ENCODE measurements at places on chromosomes 4 and X. TPM values are rescaled to one million over a fixed set of nuclear protein-coding genes. Genes with fewer than 3 reads are reported as not detected.
A peak's percentile ranks its signal among the peaks of the same experiment; 100 is the strongest.

DNA sequence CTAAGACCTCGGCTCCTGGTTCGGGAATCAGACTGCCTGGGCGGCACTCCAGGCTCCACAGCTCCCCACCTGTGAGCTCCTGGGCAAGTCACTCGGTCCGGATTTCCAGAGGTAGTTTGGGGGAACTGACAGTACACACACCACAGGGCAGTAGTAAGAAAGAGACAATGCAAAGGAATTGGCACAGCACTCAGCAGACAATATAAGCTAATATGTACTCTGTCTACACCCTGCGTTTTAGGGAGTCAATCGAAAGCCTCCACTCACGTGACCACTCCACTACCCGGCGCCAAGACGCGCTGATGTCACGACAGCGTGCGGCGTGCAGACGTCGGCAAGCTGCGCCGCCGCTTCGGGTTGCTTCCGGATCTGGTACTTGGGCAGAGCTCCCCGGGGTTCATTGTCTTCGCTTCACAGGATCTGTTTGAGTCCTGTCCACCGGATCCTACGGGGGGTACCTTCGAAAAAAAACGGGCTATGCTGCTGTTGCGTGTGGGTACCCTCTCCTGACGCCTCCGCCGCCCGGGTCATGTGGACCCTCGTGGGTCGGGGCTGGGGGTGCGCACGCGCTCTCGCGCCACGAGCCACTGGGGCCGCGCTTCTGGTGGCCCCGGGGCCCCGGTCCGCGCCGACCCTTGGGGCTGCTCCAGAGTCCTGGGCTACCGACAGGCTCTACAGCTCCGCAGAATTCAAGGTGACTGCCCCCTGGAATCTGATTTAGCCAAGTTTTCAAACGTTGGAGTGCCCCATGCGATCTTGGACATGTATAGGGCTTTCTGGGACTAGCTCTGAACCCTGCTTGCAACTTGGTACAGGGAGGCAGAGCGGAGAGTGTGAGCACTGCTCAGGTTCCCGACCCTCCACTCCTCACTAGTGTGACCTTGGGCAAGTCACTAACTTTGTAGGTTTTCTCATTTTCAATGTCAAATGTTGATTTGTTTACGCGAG lies at the start of gene GUF1:
Gene GUF1 (plus strand): TSS at position 327 of the 948 bp plus-strand sequence. CDS start 203 bp downstream, at position 530.
- peak; percentile 72 for DNase-seq
- no peaks in the 10 kb centered on the region for H3K27me3 ChIP-seq
- H3K4me3 ChIP-seq: peak within 1 kb of the TSS; percentile 93
- H3K36me3 ChIP-seq: no peaks in the 10 kb centered on the region
- H3K4me1 ChIP-seq: peaks cover 19% of the 10 kb centered on the region
- H3K27ac ChIP-seq: peak within 1 kb of the TSS; percentile 98

The IL21 gene
- total RNA-seq: 0.77 TPM

The GAGE13 gene
- not detected for total RNA-seq

GRCh38 chr4:84499624-84499982 lies 511 bp upstream of the NKX6-1 start:
- peaks cover 11% of the 10 kb centered on the region for H3K4me1 ChIP-seq
- H3K36me3 ChIP-seq: peaks cover 7% of the 10 kb centered on the region
- no peak overlapping the region for H3K27ac ChIP-seq
- peaks cover 90% of the 10 kb centered on the region for H3K27me3 ChIP-seq

GRCh38 chr4:80803337-80803736 lies 227.2 kb upstream of the BMP3 start:
- DNase-seq: no peak
- H3K36me3 ChIP-seq: no peaks in the 10 kb centered on the region

GRCh38 chr4:65120287-65120686 lies 550.0 kb downstream of the EPHA5 start:
- no peak overlapping the region for H3K4me3 ChIP-seq
- H3K4me1 ChIP-seq: no peaks in the 10 kb centered on the region
- no peaks in the 10 kb centered on the region for H3K27me3 ChIP-seq
- no peak for DNase-seq
- no peaks in the 10 kb centered on the region for H3K36me3 ChIP-seq

The CFP gene
- 25.3 TPM for total RNA-seq

DNA sequence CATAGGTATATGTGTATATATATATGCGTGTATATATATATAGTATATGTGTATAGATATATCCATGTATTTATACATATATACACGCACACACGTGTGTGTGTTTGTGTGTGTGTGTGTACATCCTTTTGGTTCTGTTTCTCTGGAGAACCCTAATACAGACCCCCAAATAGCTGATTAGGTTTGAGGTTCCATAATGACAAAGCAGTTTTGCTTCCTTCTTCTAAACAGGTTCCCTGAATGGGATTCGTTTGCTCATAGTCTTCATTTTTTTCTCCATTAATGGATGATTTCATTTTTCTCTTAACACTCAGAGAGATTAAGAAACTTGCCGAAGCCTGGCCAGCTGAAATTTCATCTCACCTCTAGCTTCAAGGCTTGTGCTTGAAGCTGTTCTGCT lies 234.0 kb upstream of the BCOR start:
- no peak overlapping the region for H3K27ac ChIP-seq
- H3K4me3 ChIP-seq: no peak overlapping the region
- H3K4me1 ChIP-seq: peaks cover 5% of the 10 kb centered on the region
- H3K36me3 ChIP-seq: no peaks in the 10 kb centered on the region

- DNase-seq: no peak
- no peak overlapping the region for H3K27ac ChIP-seq
- H3K4me3 ChIP-seq: no peak overlapping the region
- no peaks in the 10 kb centered on the region for H3K4me1 ChIP-seq
Measured at GRCh38 chrX:130778773-130779172, 124.2 kb downstream of the ENOX2 start.

- no peaks in the 10 kb centered on the region for H3K27me3 ChIP-seq
- H3K4me1 ChIP-seq: no peaks in the 10 kb centered on the region
- peaks cover 2% of the 10 kb centered on the region for H3K36me3 ChIP-seq
- no peak overlapping the region for H3K4me3 ChIP-seq
Measured at GRCh38 chrX:14920196-14920595, 47.0 kb downstream of the MOSPD2 start.

- no peaks in the 10 kb centered on the region for H3K27me3 ChIP-seq
- no peak overlapping the region for H3K27ac ChIP-seq
- H3K36me3 ChIP-seq: no peaks in the 10 kb centered on the region
- H3K4me1 ChIP-seq: no peaks in the 10 kb centered on the region
- H3K4me3 ChIP-seq: no peak overlapping the region
- no peak for DNase-seq
Measured at GRCh38 chrX:47272013-47272408, 39.2 kb downstream of the USP11 start.

The KCND1 gene
- total RNA-seq: 2.2 TPM

DNA sequence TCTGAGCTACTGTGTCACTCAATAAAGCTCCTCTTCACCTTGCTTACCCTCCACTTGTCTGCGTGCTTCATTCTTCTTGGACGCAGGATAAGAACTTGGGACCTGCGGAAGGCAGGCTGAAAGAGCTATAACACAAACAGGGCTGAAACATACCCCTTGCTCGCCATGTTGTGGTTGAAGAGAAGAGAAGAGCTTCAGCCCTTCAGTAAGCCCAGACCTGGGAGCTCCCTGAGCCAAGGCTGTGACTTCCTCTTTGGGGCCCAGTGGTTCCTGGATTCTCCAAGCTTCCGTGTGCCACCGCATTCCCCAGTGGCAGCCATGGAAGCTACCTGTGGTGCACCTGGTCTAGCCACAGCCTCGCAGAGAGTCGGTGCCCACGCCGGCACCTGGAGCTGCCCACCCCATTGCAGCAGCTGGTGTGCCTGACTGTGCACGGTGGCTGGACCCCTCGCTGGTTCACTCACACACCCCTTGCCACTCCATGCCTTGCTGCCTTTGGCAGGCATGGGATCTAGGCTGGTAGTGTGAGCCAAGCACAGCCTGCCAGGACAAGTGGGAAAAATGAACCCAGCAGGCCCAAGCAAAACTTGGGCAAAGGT lies 160.6 kb downstream of the EVC2 start:
- no peaks in the 10 kb centered on the region for H3K27me3 ChIP-seq
- no peak overlapping the region for H3K27ac ChIP-seq
- DNase-seq: no peak
- H3K4me1 ChIP-seq: no peaks in the 10 kb centered on the region
- peaks cover 2% of the 10 kb centered on the region for H3K36me3 ChIP-seq

GRCh38 chrX:149473092-149473491 lies 32.0 kb downstream of the IDS start:
- H3K36me3 ChIP-seq: no peaks in the 10 kb centered on the region
- H3K4me1 ChIP-seq: peaks cover 9% of the 10 kb centered on the region
- no peak for DNase-seq
- H3K27ac ChIP-seq: no peak overlapping the region

DNA sequence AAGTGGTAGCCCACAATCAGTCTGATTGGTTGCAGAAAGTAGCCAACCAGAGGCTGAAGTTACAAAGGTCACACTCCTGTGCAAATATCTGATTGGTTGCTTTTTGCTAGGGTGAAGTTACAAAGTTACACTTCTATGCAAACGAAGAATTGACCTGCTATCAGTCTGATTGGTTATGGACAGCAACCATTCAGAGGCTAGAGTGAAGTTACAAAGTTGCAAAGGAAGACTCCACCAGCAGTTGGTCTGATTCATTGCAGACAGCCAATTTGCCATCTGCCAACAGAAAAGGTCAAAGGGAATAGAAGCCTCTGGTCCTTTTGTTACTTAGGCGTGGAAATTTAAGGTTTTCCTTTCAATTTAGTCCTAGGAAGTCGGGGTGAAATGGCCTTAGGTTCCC lies 377.7 kb downstream of the PRDM5 start:
- H3K4me3 ChIP-seq: no peak overlapping the region
- no peaks in the 10 kb centered on the region for H3K27me3 ChIP-seq
- no peak for DNase-seq
- no peak overlapping the region for H3K27ac ChIP-seq
- H3K4me1 ChIP-seq: no peaks in the 10 kb centered on the region

GRCh38 chr4:84673475-84674240 lies 90.7 kb downstream of the CDS1 start:
- H3K36me3 ChIP-seq: no peaks in the 10 kb centered on the region
- no peak overlapping the region for H3K4me3 ChIP-seq
- no peaks in the 10 kb centered on the region for H3K4me1 ChIP-seq
- H3K27me3 ChIP-seq: peaks cover 5% of the 10 kb centered on the region

GRCh38 chr4:10005632-10006031 lies 15.7 kb downstream of the SLC2A9 start:
- no peaks in the 10 kb centered on the region for H3K4me1 ChIP-seq

DNA sequence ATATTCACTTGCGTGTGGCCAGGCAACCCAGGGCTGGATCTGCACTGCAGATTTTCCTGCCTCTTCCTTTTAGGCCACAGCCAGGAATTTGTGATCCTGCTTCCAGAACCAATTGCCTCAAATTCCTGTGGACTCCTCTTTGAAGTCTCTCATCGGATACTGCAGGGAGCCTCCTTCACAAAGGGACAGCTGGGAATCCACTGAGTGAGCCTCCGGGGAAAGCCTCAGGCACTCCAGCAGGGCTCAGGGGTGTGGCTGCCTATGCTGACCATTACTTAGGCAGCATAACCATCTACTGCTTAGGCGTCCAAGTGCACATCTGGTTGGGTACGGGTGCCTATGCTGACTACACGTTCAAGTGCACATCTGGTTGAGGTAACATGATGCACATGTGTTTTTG lies 321.5 kb downstream of the NLGN4X start:
- H3K4me3 ChIP-seq: no peak overlapping the region
- no peaks in the 10 kb centered on the region for H3K4me1 ChIP-seq
- no peak overlapping the region for H3K27ac ChIP-seq
- H3K36me3 ChIP-seq: no peaks in the 10 kb centered on the region

DNA sequence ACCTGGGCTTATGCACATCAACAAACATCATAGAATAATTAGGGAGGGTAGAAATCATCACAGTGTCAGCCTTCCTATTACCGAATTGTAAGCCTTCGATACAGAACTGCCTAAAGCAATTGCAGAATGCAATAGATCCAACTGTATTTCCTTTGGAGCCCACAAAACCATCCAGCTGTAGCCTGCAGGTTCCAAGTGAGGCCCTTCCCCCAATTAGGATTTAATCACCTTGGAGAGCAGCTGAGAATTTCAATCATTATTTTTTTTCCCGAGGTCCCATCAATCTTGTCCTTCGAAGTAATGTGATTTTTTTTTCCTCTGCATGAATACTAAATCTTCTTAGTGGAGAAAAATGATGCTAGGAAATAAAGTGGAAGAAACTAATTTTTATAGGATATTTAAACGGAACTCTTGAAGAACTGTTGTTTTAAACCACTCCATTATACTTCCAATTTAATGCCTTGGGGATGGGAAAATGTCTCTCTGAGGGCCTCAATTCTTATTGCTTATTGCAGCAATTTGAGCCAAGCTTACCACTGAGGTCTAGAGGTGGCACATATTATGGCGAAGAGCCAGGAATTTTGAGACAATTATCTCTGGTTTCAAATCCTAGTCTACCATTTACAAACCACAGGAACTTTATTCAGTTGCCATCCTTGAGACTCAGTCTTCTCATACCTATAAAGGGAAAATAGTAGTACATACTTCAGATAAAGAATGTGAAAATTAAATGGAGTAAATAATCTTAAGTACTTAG lies 953.4 kb upstream of the IGFBP7 start:
- no peaks in the 10 kb centered on the region for H3K27me3 ChIP-seq
- H3K4me1 ChIP-seq: no peaks in the 10 kb centered on the region
- DNase-seq: no peak
- no peak overlapping the region for H3K27ac ChIP-seq
- H3K36me3 ChIP-seq: no peaks in the 10 kb centered on the region
- no peak overlapping the region for H3K4me3 ChIP-seq

The OTUD6A gene
- not detected for total RNA-seq

DNA sequence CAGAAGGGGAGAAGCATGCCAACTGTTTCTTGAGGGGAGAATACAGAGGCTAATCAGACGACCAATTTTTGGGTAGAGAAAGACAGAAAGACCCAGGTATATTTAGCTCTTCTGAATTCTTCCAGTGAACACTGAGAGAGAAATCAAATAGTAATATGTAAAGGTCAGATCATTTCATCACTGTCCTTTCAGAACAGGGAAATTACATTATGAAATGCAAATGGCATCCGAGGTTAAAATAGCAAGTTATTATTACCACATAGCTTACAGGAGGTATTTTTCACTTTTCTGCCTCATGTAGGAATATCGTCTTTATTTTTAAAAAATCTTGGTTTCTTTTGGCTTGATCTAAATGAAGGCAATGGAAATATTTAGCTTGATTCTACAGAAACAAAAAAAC lies 18.0 kb downstream of the GABRB1 start:
- H3K4me3 ChIP-seq: no peak overlapping the region
- no peak overlapping the region for H3K27ac ChIP-seq
- no peak for DNase-seq
- H3K27me3 ChIP-seq: peaks cover 53% of the 10 kb centered on the region
- no peaks in the 10 kb centered on the region for H3K36me3 ChIP-seq
- no peaks in the 10 kb centered on the region for H3K4me1 ChIP-seq

The IGBP1 gene
- total RNA-seq: 54.0 TPM

The ELMOD2 gene
- 11.6 TPM for total RNA-seq

The CYLC1 gene
- not detected for total RNA-seq

- no peaks in the 10 kb centered on the region for H3K36me3 ChIP-seq
- DNase-seq: no peak
- no peaks in the 10 kb centered on the region for H3K4me1 ChIP-seq
- H3K27ac ChIP-seq: no peak overlapping the region
Measured at GRCh38 chr4:156949373-156949814, 22.2 kb downstream of the PDGFC start.

GRCh38 chrX:39205467-39205866 lies 404.2 kb downstream of the MID1IP1 start:
- H3K27ac ChIP-seq: no peak overlapping the region
- H3K4me1 ChIP-seq: peaks cover 2% of the 10 kb centered on the region
- H3K4me3 ChIP-seq: no peak overlapping the region
- peaks cover 2% of the 10 kb centered on the region for H3K36me3 ChIP-seq
- H3K27me3 ChIP-seq: no peaks in the 10 kb centered on the region

- no peaks in the 10 kb centered on the region for H3K4me1 ChIP-seq
- no peak overlapping the region for H3K4me3 ChIP-seq
- DNase-seq: no peak
- H3K27me3 ChIP-seq: no peaks in the 10 kb centered on the region
- H3K36me3 ChIP-seq: peaks cover 2% of the 10 kb centered on the region
Measured at GRCh38 chrX:36849407-36849806, 158.8 kb upstream of the FAM47C start.

The PDCL2 gene
- not detected for total RNA-seq

All from T-helper 17 cell (primary cell).